Head of caudate nucleus (tissue), 42 donors: ENCODE measurements at places on chromosomes 2 and 18.
A peak's percentile ranks its signal among the peaks of the same experiment; 100 is the strongest.

DNA sequence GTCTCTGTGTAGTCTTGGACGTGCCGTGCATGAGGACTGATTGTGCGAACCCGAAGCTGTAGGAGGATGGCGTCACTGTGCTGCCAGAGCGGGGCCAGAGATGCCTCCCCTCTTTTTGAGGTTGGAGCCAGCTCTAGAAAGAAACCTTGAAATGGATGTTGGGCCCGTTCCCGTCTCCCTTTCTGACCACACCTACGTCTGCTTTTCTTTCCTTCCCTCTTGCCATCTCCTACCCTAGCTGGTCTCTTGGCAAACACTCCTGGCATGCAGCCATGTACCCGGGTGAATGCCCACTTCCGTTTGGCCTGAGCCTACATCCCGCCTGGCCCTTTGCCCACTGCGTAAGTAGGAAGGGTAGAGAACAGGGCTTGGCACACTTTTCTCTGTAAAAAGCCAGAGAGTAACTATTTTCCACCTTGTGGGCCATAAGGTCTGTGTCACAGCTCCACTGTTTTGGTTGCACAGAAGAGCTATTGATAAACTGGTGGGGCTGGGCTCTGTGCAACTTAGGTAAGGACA, 37.4 kb downstream of the SH3BP4 start:
- peak; percentile 80 for DNase-seq

DNA sequence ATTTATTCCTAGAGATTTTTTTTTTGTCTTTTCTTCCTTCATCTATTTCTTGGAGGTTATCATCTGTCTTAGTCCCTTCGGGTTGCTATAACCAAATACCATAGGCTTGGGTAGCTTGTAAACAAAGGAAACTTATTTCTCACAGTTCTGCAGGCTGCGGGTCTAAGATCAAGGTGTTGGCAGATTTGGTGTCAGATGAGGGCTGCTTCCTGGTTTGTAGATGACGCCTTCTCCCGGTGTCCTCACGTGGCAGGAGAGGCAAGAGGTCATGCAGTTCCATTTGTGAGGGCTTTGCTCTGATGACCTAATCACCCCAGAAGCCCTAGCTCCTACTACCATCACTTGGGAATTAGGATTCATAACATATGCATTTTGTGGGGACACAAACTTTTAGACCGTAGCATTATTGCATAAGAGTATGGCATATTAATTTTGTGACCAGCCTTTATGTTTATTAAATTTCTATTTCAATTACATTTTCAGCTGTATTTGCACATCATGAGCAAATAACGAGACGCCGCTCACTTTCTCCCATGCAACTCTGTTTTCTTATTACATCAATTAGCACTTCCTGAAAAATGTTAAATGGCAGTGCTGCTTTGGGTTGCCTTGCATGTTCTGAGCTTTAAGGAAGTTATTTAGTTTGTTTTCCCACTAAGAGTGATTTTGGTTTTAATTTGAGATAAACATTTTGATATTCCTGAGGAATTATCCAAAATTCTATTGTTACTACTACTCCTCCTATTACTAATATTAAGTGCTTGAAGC, 246.4 kb upstream of the HDAC4 start:
- no peak for DNase-seq

DNA sequence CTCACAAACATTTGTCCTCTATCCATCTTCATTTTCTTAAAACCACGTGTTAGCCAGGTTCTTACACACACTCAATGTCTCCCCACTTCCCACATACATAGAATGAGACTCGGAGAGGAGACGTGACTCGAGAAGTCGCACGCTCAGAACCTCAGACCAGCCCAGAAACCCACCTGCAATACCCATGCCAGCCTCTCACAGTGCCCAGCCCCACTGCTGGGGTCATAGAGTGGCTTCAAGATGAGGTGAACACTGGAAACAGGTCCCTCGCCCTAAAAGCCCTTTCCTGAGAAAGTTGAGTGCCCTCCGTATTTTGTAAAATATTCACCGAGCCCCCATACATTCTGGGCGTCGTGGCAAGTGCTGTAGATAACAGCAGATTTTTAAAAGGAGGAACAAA, 487.4 kb downstream of the EIPR1 start:
- no peak for DNase-seq

GRCh38 chr2:112542984-112543661, 858 bp downstream of the POLR1B start:
- DNase-seq = peak; percentile 30

DNA sequence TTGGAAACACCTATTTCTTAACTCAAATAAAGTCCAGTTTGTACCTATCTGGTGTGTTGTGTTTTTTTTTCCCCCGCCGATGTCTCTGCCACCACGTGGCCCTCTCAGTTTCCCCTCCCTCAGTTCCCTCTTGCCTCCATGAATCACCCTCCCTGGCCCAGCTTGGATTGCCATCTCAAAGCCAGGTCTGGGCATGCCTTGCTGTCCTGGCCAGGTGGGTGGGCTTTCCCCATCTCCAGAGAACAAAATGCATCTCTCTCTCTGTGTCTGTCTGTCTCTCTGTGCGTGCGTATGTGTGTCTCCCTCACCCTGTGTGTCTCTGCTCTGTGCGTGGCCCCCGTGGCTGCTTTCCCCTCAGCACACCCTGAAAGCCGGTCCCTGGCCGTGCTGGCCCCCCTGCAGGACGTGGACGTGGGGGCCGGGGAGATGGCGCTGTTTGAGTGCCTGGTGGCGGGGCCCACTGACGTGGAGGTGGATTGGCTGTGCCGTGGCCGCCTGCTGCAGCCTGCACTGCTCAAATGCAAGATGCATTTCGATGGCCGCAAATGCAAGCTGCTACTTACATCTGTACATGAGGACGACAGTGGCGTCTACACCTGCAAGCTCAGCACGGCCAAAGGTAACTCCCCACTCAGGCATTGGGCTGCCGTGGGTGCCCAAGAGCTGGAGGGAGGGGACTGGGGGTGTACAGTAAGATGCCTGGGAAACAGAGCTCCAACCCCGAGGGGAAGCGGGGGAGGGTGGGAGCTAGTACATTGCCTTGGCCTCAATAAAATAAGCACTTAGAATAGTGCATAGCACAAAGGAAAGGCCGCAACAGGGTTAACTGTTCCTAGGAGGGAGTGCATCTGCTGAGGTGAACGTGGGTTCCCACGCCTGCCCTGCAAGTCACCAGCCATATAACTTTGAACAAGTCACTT, 31.6 kb upstream of the GMPPA start:
- peak; percentile 61 for DNase-seq

- peak; percentile 39 for DNase-seq
These were observed 60.1 kb upstream of the IL1RL1 start for GRCh38 chr2:102251042-102251848.

DNA sequence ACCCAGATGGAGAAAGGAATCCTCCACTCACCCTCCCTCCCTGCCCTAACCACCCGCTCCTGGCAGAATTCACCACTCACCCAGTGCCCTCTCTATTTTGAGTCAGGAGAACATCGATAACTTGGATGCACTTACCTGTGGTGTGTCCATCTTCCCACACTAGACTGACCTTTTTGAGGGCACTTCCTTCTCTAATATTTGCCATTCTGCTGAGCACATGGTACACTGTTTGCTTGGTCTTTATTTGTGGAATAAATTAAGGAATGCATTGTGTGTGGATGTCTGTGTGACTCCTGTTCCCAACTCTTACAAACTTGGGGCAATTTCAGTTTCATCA, 133.7 kb downstream of the ACKR3 start:
- no peak for DNase-seq

DNA sequence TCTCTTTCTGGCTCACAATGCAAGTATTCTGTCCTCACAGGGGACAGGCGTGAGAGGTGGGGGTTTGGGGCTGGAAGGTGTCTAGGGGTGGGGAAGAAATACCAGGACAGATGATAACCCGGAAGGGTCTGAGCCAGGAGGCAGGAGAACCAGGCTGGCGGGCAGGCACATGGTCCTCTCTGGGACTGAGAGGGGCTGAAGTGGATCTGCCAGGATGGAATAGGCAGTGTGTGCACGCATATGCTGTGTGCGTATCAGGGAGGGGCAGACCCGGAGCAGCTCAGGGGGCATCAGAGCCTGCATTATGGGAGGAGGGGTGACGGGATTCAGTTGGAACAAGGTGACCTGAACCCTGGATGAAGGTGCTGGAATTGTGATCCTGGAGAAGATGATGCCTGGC, 157.3 kb downstream of the DYSF start:
- DNase-seq = peak; percentile 2

DNA sequence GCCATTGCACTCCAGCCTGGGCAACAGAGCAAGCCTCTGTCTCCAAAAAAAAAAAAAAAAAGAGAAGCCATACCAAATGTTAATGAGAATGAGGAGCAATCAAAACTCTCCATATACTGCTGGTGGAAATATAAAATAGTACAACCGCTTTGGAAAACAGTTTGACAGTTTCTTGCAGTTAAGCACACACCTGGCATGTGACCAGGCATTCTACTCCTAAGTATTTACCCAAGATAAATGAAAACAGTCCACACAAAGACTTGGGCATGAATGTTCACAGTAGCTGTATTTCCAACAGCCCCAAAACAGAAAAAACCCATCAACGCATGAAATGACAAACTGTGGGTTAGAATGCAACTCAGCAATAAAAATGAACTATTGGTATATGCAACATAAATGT, 76.0 kb upstream of the ST8SIA5 start:
- DNase-seq = no peak

DNA sequence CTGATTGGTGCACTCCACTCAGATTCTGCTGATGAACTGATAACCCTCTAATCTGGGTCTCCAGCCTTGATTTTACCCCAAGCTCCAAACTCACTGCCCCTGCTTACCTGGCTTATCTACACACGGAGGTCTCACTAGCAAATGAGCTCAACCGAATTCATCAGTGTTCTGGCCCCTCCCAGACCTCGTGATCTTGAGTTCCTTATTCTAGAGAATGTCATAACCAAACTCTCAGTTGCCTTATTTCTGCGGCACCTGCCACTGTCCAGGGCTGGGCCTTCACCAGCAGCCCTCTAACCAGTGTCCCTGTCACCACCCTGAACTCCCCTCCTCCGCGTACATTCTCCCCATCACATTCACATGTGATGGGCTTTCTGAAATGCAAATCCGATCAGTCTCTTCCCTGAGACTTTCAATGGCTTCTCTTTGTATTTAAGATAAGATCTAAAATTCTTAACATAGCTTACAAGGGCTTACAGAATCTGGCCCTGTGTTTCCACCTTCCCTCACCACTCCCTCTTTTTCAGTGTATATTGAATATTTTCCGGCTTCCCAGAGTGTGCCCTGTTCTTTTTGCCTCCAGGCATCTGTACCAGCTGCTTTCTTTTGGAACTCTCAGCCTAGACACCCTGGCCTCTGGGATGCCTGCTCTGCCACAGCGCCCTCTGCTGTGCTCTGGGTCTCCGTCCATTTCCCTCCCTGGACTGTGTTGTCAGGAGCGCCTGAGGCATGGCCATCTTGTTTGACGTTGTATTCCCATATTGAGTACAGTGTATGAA, 31.1 kb downstream of the NAB1 start:
- DNase-seq = peak; percentile 64

GRCh38 chr18:468955-469790, 31.3 kb downstream of the COLEC12 start:
- DNase-seq = no peak

DNA sequence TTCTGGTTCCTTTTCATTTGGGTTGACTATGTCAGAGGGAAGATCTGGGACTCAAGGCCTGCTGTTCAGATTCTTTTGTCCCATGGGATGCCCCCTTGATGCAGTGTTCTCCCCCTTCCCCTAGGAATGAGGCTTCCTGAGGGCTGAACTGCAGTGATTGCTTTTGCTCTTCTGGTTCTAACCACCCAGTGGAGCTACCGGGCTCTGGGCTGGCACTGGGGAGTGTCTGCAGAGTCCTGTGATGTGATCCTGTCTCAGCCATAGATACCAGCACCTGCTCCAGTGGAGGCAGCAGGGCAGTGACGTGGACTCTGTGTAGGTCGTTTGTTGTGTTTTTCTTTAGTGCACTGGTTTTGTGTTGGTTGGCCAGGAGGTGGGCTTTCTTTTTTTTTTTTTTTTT, 32.1 kb upstream of the RHOB start:
- DNase-seq = no peak

- no peak for DNase-seq
These were observed 15.6 kb downstream of the PHLPP1 start for GRCh38 chr18:62730941-62731340.

GRCh38 chr2:48009256-48009655, 103.0 kb upstream of the FBXO11 start:
- no peak for DNase-seq

GRCh38 chr2:214477305-214477704, 66.5 kb downstream of the VWC2L start:
- DNase-seq = no peak

GRCh38 chr2:237623428-237624403, 3.7 kb upstream of the LRRFIP1 start:
- no peak for DNase-seq

- no peak for DNase-seq
These were observed 26.8 kb downstream of the AAK1 start for GRCh38 chr2:69616755-69617154.

DNA sequence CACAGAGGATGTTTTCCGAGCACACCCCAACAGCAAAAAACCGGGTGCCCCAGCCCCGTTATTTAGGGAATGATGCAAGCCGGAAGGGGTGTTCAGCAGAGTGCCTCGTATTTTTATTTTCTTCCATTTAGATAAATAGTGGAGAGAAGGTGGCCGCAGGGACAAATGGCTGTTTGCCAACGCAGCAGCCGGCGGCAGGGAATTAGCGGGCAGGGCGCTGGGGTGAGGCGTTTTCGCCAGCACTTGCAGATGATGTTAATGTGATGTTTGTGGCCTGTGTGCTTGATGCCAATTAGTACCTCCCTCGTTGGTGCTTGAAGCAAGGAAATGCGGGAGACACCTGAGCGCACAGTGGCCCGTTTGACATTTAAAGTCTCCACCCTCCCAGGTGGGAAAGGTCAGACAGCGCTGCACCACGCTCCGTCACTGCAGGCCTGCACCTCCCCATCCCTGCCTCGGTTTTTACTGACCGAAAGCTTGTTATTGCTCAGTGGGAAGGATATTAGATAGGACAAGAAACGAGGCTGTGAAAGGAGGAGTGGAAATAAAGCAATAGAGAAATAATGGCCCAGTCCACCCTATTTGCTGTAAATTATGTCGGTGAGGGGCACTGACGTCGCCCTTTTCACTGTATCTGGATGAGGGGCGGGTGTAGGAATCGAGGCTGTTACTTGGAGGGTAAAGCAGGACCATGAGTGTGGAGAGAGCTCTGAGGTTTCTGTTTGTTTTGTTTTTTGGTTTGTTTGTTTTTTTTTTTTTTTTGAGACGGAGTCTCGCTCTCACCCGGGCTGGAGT, 39.1 kb downstream of the NFATC1 start:
- DNase-seq = no peak

GRCh38 chr2:47404356-47404755, 1.4 kb downstream of the MSH2 start:
- DNase-seq = no peak
